ENCODE measurements at places on chromosomes 11 and 22. TPM values are rescaled to one million over a fixed set of nuclear protein-coding genes. Genes with fewer than 3 reads are reported as not detected.

The F2 gene
- total RNA-seq = 0.40 TPM

GRCh38 chr11:41246399-41246745 lies 213.1 kb downstream of the LRRC4C start:
- DNase-seq = no peak

GRCh38 chr22:41687901-41688364 lies 734 bp downstream of the SNU13 start:
- DNase-seq = no peak

DNA sequence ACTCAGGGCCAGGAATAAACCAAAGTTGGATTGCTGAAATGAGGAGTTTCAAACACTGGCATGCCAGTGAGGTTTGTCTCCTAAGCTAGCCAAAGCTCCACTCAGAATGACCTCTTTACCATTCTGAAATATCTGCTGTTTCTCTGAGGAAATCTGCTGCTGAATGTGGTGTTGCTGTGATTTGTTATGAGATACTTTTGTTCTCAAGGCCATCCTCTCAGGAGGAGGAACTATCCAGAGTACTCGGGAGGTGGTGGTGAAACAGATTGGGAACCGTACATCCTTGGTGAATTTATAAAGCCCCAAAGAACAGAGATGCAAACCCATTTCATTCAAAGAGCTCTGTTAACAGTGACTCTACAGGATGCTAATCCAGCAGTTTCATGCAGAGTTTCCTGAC lies 50.5 kb downstream of the BDNF start:
- no peak for DNase-seq

GRCh38 chr11:130518164-130518680 lies 69.8 kb downstream of the ADAMTS15 start:
- no peak for DNase-seq

DNA sequence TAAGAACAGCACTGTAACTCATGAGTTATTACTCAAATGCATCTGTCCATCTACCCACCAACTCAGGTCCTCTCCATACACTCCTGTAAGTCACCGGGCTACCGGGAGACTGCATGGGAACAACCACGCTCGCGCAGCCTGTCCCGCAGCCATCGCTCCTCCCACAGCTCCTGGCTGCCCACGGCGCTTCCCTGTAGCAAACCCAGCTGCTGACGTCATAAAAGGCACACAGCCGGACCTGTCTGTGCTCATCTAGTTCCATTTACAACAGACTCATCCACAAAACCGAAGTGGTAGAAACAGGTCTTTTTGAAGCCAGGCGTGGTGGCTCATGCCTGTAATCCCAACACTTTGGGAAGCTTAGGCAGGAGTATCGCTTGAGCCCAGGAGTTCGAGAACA lies 23.4 kb upstream of the PACSIN2 start:
- DNase-seq = no peak

The TYR gene
- total RNA-seq = not detected
